ENCODE measurements at places on chromosomes 7 and 10.

GRCh38 chr7:158956805-158957509 is 100.6 kb downstream of the DYNC2I1 start:
- DNase-seq = no peak

DNA sequence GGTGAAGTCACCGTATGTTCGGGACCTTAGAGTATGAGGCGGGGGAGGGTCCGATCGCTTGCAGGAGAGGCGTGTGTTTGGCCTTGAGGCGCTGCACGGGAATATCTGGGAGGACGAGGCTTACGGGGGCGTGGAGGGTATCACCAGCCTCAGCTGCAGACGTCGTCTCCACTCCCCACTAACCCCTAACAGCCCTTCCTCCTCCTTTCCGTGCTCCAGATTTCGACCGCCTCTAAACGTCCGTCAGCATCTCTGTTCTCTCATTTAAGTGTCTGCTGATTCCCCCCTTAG is 23.5 kb upstream of the ZNF12 start:
- no peak for DNase-seq

- no peak for DNase-seq
Observed at GRCh38 chr10:75079436-75080083, 31.9 kb upstream of the SAMD8 start.

DNA sequence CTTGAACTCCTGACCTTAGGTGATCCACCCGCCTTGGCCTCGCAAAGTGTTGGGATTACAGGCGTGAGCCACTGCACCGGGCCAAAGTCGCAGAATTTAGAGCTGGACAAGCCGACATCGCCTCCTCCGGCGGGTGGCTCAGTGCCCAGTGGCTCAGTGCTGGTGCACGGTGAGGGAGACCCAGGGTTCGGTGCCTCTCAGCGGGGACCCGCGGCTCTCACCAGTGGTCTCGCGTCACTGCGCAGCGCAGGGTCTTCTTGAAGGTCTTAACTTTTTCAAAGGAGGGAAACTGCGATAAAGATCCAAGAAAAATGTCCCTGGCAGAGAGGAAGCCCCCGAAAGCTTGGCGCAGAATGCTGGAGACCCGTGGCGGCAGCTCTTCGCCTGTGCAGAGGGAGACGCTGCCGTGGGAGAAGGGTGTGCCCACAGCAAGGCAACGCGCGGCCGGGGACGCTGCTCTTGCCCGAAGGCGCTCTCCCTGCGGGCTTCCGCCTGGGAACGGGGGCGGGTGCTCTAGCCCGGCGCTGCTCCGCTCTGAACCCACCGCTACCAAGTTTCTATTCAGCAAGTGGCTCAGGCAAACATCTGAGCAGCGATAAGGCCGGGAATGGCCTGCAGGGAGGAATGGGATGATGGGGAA is 324.3 kb downstream of the DNAJB6 start:
- DNase-seq = no peak

- no peak for DNase-seq
Observed at GRCh38 chr7:156463280-156463679, 177.3 kb upstream of the RNF32 start.

- DNase-seq = no peak
Observed at GRCh38 chr10:28181478-28182096, 121.3 kb downstream of the MPP7 start.

All from kidney glomerular epithelial cell (primary cell).